NCI-H2227 treated with DMSO at 0.1 percent for 48 hours (cell line): ENCODE measurements at places on chromosomes 11 and 22.

DNA sequence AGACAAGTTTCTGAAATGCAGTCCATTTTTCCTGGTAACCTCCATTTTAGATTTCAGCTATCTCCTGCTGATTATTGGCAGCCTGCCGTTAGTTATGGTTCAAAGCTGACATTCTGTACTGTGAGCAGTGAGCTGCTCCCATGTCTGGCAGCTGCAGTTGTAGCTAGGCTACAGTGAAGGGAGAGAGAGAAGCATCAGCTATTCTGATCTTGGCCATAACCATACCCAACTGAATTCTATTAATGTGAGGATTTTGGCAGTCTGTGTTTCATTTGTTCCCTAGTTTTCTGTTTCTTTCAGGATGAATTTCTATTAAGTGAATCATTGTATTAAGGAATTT is 33.4 kb downstream of the SIK2 start:
- no peak for DNase-seq

DNA sequence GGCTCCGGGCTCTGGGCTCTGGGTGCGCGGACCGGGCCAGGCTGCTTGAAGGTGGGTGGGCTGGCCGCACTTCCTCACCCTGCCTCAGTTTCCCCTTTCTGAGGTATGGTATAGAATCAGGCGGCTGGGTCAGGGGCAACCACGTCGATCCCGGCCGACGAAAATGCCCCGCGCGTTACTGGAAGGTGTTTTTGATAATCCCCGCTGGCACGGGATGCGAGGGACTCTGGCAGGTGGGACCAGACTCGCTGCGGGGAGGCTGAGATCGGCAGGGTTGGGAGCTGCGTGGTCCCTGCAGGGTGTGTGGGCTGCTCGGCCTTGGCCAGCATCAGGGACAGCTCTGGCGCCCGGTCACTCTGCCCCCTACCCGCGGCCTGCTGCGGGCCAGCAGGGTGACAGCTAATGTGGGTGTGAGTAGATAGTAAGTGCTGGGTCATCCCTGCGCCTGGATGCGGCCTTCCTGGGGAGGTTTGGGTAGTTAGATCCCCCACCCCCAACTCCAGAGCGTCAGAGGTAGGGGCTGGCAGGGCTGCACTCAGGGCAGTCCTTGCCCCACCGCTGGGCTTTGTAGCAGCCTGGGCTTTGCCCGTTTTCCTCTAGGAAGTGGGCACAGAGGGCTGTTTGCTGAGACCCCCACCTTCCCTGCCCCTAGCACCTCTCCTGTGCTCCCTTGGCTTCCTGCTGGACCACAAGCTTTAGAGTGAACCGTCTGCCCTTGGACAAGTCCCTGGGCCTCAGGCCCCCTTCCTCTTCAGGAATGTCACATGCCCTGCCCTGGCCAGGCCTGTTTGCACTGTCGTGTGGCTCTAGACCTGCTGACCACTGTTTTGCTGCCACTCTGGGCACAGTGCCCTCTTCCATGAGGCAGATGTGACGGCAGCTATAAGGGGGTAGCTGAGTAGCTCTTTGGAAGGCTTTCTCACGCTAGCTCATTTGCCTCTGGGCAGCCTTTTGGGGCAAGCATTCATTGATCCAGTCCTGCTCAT is 579 bp downstream of the TANGO2 start:
- DNase-seq = no peak

- DNase-seq = no peak
Observed at GRCh38 chr22:32606181-32606580, 131.6 kb downstream of the FBXO7 start.

GRCh38 chr11:76124905-76125770 is 81.2 kb downstream of the WNT11 start:
- no peak for DNase-seq

GRCh38 chr11:75306529-75306928 is 44.9 kb downstream of the ARRB1 start:
- no peak for DNase-seq
